ENCODE measurements at places on chromosomes 3 and 15.

DNA sequence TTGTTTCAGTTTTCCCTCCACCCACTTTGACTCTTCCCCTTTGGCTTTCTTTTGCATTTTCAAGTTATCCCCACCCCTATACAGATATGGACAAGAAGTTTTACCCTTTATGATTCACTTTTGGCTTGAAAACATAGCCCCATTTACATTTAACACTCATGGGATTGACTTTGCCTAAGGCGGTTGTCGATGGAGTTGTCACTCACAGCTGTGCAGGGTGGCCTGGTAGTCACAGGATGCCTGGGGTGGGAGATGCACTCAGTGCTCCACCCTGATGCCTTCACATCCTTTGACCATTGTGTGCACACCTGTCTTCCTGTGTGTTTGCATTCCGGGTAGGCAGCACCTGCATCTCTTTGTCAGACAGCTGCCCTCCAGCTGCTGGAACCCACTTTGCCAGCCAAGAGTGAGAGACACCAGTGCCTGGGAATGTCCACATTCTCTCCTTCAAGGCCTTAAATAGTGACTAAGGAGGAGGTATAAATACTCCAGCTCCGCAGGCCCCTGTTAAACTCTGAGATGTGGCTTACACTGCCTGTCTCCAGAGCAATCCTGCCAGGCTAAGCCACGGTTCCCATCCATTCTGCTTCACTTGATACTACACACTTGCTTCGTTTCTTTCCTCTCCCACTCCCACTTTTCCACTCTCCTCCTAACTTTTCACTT lies 191.5 kb upstream of the SLC24A5 start:
- DNase-seq, result no peak

DNA sequence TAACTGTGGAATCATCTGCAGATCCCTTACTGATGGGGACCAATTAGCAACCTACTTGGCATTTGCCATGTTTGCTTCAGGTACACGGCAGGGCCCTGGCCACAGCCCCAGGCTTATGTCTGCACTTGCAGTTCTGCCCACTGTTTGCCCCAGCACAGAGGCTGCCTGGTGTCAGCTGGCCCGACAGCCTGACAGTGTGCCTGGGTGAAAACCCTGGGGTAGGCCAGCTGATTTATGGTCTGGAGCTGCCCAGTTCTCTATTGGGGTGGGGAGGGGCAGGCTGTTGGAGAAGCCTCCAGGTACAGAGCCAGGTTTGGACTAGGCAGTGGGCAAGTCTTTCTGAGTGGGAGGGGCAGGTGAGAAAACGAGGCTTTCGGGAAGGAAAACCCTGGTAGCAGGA lies 11.2 kb upstream of the TGM5 start:
- DNase-seq, result no peak

GRCh38 chr3:65953301-65953812 lies 85.4 kb downstream of the MAGI1 start:
- no peak for DNase-seq

GRCh38 chr15:59170295-59171066 lies 36.2 kb upstream of the LDHAL6B start:
- DNase-seq, result no peak

- no peak for DNase-seq
These were observed 217.9 kb upstream of the KCNMB2 start for GRCh38 chr3:178318340-178318739.

DNA sequence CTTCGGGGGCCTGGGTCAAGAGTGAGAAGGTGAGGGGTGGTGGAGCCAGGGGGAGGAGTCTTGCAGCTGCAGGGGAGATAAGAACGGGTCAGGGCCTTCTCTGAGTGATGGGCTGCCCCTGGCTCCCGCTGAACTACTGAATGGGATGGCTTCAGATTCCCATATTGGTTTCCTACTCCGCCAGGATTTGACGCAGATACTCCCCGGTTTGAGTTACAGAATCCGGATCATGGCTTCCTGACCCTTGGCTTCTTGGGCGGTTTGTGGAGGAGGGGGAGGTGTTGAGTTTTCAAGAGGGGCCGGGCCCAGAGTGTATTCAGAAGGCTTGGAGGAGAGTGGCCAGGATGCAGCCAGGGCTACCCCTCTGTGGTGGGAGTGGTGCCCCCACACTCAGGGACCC lies 119.9 kb upstream of the ATP2B2 start:
- DNase-seq, result no peak

DNA sequence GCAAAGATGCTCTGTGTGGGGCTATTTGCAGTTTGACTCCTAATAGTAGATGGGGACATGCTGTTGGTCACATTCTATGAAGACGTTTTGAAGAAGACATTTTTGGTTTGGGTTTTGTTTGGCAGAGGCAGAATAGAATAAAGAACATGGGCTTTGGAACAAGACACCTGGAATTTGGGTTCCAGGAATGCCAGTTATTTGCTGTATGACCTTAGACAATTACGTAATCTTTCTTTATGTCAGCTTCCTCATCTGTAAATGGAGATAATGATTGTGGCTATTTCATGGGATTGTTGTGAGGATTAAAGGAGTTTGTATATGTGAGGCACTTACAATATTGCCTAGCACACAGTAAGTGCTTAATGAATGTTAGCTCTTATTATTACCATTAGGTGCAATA lies 91.6 kb downstream of the MESD start:
- no peak for DNase-seq

DNA sequence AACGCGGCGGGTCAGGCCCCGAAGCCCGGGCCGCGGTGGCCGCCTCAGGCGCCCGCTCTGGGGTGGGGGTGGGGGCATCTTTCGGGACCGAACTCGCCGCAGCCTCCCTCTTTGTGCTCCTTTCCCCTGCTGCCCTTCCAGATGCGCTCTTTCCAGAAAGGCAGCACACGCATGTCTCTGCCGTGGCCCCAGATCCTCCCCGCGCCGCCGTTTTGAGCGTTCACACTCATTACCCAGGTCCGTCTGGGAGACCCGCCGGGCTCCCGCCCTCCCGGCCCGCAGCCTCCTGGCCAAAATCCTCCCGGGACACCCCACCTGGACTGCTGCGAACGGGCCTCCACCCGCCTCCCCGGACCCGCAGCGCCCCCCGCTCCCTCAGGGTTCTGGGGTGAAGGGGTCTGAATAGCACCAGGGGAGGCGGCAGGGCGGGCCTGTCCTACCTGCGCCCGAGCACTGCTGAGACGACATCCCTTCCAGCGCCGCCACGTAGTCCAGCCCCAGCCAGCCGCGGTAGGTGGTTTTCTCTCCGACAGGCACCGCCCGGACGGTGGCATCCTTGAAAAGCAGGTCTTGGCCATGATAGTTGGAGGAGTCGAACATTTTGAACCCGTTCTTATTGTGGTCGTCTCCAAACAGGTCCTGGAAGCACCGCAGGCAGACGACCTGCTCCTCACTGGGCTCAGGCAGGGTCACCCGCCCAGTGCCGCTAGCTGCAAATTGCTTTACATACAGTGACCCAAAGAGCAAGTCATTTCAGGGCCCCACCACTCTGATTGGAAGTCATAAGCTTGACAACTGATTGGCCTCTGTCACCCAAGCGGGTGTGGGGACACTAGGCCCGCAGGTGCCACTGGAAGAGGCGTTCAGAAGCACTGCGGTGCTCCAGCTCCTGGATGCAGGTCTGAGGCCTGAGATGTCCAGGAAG lies 25.9 kb downstream of the MELTF start:
- no peak for DNase-seq

DNA sequence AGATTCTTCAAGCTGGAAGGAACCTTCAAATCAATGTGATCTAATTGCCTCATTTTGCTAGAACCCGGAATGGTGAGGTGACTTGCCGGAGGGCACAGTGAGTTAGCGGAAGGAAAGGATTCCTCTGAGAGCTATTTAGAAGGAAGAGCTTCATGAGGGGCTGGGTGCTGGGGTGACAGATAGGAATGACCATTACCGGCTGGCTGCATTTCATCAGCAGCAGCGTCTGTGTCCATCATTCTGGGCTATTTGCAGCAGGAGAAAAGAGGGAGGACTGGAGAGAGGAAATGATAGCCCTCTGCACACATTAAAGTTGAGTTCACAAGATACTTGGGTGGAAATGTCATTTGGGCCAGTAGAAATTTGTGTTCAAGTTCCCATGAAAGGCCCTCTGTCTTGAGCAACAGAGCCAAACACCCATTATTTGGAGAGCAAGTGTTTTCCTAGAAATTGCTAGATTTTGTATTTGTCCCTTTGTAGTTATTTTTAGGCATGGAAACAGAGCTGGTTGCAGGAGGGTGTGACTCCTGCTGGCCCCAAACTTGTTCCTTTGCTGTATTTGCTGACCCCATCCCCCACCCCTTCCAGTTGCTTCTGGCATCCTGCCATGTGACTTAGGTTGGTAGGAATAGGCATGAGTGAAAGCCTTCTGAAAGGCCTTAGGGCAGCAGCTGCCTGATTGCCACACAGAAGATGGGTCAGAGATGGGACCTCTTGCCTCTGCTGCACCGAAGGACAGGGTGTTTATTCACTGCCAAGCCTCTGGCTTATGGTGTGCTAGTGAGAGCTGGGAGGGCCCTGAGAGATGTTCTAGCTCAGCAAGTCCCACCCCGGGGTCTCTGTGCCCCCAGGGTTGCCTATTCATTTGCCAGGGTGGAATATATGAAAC lies 87.5 kb upstream of the PLXNA1 start:
- DNase-seq, result no peak

DNA sequence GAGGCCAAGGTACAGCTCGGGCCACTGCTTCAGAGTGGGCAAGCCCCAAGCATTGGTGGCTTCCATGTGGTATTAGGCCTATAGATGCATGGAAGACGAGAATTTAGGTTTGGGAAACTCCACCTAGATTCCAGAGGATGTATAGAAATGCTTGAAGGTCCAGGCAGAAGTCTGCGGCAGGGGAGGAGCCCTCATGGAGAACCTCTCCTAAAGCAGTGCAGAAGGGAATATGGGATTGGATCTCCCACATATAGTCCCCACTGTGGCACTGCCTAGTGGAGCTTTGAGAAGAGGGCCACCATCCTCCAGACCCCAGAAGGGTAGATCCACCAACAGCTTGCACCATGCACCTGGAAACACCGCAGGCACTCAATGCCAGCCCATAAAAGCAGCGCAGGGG lies 48.1 kb upstream of the XXYLT1 start:
- no peak for DNase-seq

- DNase-seq, result no peak
These were observed 551.9 kb downstream of the RSL24D1 start for GRCh38 chr15:54644796-54645195.

- DNase-seq, result no peak
These were observed 532.2 kb downstream of the ROBO2 start for GRCh38 chr3:77571971-77572715.

DNA sequence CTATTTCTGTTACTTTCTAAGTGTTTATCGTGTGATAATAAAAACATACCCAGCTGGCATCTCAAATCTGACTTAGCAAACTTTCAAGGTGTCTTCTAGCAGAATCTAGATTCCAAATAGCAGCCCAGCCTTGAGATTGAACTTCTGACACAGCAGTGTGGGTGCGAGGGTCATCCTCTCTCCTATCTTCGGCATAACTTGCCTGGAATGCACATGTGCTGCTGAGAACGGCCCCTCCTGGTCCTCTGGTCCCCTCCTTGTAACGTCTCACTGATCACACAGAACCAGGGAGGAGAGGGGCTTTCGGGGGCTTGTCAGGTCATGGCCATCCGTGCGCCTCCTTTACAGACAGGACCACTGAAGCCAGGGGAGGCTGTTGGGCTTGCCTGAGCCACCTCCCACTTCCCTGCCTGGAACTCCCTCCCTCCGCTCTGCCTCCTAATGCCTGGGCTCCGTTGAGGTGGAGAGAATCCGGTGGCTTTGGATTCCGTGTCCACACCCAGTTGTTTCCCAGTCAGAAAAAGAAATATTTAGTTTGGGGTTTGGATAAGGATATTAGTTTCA lies 344.4 kb upstream of the C2CD4B start:
- no peak for DNase-seq

DNA sequence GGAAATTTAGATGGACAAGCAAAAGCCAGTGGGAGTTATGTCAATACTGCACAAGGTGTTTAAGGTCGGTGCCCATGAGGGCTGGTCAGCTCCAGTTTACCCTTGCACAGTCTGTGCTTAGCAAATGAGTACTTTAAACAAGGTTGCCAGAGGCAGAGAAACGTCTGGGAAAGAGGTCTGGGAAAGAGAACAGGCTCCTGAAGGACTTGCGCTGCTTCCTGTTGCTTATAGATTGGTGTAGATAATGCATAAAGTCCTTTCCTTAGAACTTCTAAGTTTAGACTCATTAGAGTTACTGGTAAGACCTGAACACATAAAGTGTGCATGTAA lies 162.6 kb upstream of the P2RY1 start:
- DNase-seq, result no peak

DNA sequence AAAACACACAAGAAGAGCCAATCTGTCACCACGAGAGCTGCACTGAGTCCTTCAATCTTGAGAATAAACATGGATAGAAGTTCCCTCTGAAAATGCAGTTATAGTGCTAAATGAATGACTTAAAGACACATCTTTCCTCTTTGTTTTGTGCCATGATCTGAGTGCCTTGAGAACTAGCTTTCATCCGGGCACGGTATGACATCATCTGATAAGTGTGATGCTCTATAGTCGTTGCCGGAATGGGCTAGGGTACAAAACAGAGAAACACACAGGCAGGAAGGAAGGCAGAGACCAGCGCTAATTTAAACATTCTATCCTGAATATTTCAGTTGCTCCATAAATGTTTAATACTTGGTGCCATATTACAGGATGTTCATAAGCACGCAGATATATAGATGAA lies 146.5 kb downstream of the TNIK start:
- DNase-seq, result no peak

DNA sequence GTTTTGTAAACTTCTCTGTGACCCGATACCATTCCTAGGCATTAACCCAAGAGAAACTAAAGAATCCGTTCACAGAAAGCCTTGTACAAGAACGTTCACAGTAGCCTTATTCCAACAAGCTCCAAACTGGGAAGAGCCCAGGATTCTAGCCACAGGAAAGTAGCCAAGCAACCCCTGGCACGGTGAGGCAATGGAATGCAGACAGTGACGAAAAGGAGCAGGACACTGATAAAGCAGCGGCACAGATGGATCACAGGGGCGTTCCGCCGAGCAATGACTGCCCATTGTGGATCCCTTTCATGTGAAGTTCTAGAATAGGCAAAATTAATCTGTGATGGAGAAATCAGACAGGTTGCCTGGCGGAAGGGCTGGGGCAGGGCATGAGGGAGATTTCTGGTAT lies 198.7 kb upstream of the CHRNA7 start:
- no peak for DNase-seq
